ENCODE measurements at places on chromosomes 3 and 15. TPM values are rescaled to one million over a fixed set of nuclear protein-coding genes. Genes with fewer than 3 reads are reported as not detected.

GRCh38 chr3:23105048-23105447 lies 98.1 kb upstream of the UBE2E2 start:
- no peak for DNase-seq

DNA sequence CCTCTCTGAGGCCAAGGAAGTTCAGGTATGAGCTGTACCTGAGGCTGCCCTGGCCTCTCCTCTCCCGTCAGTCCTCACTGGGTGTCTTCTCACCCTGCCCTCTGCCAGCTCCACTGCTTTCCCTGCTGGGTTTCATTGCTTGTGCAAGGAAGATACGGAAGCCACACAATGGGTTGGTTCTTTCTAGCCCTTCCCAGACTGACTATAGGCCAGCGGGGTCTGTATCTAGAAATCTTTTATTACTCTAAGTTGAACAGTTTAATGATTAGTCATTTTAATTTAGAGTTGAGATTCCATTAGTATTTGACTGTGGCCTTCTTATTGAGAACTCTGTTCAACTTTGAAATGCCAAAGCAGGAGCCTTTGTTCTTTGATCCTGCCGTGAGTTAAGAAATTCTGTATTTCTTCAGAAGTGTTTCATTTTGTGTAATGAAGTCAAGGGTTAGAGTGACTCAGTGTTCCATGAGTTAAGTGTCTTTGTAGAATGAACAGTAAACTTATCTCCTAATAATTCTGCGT lies 16.2 kb downstream of the C3orf62 start:
- no peak for DNase-seq

DNA sequence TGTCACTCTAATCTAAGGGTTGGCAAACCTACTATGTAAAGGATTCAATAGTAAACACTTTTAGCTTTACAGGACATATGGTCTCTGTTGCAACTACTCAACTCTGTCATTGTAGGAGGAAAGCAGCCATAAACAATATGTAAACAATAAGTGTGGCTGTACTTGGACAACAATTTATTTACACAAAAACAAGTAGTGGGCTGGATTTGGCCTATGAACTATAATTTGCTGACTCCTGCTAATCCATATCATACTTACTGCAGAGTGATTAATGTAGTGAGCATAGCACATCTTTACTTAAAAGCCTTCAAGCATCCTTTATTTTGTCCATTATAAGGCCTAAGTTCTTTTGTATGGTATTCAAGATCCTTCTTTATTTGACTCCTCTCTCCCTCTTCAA lies 441.9 kb downstream of the ZIC1 start:
- DNase-seq = no peak

DNA sequence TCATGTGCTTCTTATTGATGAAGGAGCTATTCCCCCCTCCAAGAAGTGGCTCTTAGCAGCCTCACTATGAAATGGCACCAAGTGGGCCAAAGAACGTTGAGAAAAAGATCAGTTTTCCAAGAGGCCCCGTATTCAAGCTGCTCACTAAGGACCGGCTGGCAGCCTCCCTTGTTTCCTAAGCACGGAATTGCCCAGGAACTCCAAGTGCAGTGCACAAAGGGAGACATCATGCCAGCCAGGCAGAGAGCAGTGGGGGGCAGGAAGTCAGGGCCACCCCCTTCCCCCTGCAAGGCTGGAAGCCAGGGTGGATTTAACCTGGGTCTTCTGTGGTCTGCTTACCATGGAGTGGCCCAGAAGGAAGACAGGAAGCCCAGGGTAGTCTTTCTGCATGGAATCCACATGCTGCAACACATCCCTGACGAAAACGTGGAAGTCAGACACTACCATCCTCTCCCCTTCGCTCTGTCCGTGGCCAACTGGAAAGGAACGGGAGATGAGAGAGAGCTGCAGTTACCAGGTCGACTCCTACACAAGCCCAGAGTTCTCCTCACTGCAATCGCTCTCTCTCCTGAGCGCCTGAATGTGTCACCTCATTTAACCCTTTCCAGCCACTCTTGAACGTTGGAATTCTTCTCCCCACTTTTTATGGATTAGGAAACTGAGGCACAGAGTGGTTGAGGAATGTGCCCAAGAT lies 49.5 kb downstream of the ABTB1 start:
- DNase-seq = no peak

DNA sequence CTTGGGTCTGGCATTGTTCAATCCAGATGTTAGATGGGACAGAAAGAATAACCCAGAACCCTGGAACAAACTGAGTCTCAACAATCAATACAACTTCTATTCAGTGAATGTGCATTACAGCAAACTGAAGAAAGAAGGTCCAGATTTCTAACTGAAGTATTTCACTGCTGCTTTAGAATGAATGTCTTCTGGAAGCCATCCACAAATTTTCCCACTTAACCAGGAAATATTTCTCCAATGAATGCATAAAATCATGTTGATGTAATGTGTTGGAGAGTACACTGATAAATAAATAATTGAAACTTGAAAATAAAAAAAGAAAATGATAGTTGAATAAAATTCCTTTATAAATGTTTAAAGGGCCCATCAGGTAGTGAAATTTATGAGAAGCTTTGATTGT lies 658.6 kb downstream of the ZBBX start:
- DNase-seq = no peak

DNA sequence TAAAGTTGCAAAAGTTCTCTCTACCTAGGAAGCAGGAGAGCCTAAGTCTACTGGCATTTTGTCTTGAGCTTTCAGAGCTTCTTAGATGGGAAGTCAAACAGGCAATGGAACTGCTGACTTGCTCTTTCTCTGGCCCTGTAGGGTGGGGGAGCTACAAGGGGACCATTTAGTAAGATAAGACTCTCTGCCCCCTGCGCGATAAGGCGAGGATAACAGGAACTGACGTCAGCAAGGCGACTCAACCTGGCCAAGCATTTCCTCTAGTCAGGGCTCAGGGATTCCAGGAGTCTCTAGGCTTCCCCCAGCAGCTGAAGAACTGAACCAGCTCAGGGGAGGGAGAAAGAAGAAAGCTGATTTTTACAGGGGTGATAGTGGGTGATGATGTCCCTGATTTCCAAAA lies 5.8 kb downstream of the RARB start:
- no peak for DNase-seq

- no peak for DNase-seq
Observed at GRCh38 chr15:50059883-50060282, 59.1 kb downstream of the ATP8B4 start.

- no peak for DNase-seq
Observed at GRCh38 chr15:51866751-51867150, 37.3 kb downstream of the TMOD3 start.

DNA sequence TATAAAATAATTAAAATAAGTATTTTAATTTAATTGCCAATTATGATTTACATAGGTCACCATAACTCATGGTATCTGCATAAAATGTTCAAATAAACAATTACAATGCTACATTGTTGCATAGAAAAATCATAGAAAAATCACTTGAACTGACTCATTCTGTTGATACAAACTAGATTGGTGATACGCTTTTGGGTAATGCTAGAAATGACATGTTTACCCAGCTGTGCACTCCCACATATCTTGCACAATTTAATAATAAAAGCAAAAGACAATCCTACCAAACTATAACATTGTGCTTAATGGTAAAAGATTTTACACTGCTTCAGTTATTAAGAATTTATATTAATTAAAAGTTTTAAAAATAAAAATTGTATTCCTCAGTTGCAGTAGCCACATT lies 45.8 kb upstream of the FBXL22 start:
- DNase-seq = no peak

GRCh38 chr3:21901484-21901883 lies 150.5 kb upstream of the ZNF385D start:
- DNase-seq = no peak

- no peak for DNase-seq
Observed at GRCh38 chr3:178205740-178206139, 330.5 kb upstream of the KCNMB2 start.

GRCh38 chr3:33868309-33868708 lies 69.9 kb downstream of the PDCD6IP start:
- no peak for DNase-seq

GRCh38 chr3:10108091-10108490 lies at the start of gene FANCD2OS:
Gene FANCD2OS (minus strand): TSS chr3:10108255. CDS start chr3:10104774, 3,481 bp downstream.
- no peak for DNase-seq

GRCh38 chr15:80367094-80367493 lies 37.1 kb upstream of the ARNT2 start:
- no peak for DNase-seq

- DNase-seq = no peak
Observed at GRCh38 chr3:194750491-194750828, 64.8 kb downstream of the FAM43A start.

GRCh38 chr3:111473550-111473949 lies 68.4 kb upstream of the CD96 start:
- DNase-seq = no peak

DNA sequence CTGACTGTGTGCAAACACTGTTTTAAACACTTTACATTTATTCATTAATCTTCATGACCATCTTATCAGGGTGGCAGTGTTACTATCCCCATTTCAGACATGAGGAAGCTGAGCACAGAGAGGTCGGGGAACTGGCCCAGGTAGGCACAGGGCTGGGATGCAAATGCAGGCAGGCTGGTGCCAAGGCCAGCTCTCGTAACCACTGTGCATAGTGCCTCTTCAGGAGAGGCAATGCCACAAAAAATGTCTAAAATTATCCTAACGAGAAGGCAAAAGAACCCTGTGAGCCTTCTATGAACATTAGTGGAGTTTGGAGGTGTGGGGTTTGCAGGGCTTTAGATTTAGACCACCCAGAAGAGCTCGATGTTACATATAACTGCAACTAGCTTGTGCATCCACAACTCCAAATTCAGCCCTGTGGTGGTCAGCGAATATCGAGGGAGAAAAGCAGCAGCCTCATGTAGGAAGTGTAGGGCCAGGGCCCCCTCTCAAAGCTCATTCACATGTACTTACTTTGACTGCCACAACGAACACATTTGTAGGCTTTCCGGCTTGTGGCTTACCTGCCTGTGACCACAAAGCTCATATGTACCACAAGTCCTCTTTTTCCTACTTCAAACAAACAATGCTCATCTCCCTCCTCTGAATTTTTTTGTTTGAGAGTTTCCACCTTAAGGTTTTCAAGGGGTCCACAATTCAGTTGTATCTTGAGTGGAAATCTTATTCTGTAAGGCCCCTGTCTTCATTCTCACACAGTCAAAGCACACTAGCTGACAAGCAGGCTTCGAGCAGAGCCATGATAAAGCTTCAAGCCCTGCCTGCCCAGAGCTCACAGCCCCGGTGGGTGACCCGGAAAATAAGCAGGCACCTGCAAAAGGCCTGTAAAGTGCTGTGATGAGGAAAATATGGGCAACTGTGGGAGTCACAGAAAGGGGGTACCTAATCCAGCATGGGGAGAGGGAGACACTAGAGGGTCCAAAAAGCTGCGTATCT lies 722.9 kb upstream of the CFAP20DC start:
- DNase-seq = no peak

DNA sequence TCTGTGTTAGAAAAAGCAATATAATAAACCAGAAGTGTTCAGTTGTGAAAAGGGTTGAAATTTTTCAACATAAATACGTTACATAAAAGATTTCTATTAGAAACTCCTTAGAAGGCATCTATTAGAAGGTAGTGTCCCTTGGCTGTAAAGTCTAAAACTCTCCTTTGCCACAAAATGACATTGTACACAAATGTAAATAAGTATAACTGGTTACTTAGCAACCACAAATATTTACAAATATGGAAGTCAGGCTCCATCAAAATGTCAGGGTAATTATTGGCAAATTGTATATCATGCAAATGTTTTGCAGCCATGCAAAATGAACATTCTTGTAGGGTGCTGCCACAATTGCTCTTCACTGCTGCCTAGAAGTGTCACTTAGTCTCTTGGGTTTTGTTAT lies 419.1 kb upstream of the CDIN1 start:
- DNase-seq = no peak

DNA sequence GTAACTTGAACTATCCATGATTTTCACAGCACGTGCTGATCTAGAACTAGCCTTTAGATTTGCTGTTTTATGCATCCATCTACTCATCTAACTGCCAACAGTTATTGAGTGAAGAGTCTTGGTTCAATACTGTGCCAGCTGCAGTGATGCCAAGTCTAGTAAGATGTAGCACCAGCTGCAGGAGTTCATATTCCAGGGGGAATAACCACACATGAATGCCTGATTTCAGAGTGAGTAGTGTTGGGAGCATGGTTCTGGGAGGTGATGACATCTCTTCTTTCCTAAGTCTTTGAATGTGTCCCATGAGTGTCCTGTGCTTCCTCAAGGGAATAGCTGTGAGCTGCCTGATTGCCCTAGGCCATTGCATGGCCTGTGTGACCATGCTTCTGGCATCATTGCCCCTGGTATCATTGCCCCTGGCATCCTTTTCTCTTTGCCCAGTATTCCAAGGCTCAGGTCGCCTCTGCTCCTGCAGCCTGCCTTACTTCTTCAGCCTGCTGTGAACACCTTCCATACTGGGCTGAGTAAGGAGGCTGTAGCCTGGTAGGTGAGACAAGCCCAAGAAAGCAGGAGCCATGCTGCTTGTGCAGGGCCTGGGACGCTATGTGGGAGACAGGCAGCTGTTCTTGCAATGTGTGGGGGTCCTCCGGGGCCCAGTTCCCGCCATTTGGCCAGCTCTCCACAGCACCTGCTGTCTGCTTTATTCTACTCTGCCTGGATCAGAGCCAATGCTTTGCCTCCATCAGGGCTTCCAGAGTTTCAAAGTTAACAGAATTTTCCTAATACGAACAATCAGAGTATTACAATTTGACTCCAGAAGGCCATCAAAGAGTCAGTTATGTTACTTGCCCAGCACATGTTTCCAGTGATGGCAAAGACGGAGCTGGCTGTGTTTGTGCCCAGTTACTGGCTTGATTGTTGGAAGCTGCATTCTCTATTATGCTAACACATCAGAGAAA lies 73.2 kb downstream of the CLSTN2 start:
- no peak for DNase-seq

DNA sequence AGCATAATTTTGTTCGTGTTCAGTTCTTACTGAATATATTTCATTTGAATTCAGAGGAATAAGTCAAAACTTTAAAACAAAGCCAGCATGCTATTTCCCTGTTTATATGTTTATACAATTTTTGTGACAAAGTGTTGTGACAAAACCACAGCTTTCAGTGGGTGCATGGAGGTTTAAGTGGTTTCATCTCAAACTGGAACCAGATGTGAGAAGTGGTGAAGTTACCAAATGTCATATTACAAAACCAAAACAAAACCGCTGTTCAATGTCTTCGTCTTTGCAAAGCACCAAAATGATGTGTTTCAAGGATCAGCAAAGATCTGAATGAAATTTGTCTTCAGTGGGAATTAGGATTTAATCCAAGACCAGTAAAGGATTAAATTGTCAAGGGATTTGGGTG lies 59.3 kb upstream of the OSTN start:
- no peak for DNase-seq

GRCh38 chr3:98647197-98647596 lies 53.8 kb upstream of the CPOX start:
- no peak for DNase-seq

- no peak for DNase-seq
Observed at GRCh38 chr15:41961595-41962202, 10.7 kb downstream of the EHD4 start.

- no peak for DNase-seq
Observed at GRCh38 chr3:112230033-112230432, 64.0 kb downstream of the SLC9C1 start.

NPAP1 gene
- total RNA-seq = not detected

DUOX2 gene
- 0.16 TPM for total RNA-seq

CYB561D2 gene
- total RNA-seq = 23.6 TPM

ERICH6 gene
- total RNA-seq = 0.29 TPM

GHSR gene
- not detected for total RNA-seq

LYZL4 gene
- total RNA-seq = not detected

SLC22A14 gene
- total RNA-seq = not detected

PTX3 gene
- 36.9 TPM for total RNA-seq

CA12 gene
- 11.7 TPM for total RNA-seq

RNU5B-1 gene
- total RNA-seq = not detected

GPR149 gene
- total RNA-seq = not detected

SI gene
- not detected for total RNA-seq

NR2E3 gene
- 1.6 TPM for total RNA-seq

GOLGA8M gene
- 4.0 TPM for total RNA-seq
